ENCODE measurements at places on chromosomes 2 and 18.

- no peak for DNase-seq
Measured at GRCh38 chr2:20113986-20114938, 62.8 kb upstream of the LAPTM4A start.

DNA sequence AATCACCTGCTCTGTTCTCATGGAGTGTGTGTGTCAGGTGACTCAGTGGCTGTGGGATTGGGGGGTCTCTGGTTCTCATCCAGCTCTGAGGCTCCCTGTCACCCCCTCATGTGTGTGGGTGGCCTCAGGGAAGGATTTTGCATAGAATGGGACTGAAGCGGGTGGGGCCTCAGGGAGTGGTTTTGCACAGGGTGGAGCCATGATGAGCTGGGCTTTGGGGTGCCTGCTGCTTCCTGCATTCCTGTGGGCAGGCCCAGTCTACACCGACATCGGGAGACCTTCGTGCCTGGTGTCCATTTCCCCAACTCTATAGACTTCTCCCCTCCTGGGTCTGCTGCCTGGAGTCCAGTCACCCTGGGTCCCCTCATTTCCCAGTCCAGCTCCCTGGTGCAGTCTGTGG lies 59.7 kb downstream of the VAPA start:
- no peak for DNase-seq

DNA sequence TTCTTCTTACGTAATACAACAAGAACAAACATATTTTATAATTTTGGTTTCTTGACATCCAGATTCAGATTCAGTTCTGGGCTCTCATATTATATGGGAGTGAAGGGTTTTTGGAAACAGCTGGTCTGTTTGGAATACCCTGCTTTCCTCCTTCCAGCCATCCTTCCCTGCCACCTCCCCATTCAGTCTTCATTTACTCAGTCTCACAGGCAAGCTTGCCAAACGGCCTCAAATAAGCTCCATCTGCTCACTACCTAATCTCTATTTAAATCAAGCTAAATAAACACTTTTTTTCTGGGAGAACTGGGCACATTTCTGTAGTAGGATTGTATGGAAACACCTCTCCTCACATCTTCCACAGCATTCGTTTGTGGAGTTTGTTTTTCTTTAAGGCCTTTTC lies 147.5 kb downstream of the RND3 start:
- DNase-seq: no peak

DNA sequence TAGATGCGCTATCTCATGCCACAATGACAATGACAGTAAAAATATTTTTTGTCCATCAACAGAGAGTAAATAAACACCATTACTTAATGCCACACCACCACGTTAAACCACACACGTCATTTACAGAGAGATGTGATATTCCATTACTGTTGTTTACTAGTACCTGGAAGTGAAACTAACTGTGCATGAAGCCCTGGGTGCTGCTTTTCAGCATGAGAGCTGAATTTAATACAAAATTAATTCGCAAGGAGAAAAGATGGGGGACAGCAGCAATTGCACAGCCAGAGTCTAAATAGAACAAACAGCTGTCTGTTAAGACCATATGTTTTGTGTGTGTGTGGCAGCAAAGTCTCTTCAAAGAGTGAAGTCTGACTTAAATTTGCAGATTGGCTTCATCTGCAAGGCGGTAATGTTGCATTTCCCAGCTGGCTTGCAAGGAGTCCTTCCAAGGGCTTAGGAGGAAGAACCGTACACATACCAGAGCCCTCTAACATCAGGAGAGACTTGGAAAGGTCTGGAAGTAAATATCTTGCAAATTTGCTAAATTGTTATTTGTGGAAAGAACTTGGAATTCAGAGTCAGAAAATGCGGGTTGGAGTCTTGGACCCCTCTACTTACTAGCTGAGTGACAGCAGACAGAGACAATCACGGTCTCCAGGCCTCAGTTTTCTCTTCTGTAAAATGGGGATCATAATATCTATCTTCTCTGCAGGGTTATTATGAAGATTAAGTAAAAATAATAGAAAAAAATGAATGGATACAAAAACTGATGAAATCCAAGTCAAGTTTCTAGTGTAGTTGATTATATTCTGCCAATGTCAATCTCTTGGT lies 127.6 kb downstream of the ALPK2 start:
- no peak for DNase-seq

DNA sequence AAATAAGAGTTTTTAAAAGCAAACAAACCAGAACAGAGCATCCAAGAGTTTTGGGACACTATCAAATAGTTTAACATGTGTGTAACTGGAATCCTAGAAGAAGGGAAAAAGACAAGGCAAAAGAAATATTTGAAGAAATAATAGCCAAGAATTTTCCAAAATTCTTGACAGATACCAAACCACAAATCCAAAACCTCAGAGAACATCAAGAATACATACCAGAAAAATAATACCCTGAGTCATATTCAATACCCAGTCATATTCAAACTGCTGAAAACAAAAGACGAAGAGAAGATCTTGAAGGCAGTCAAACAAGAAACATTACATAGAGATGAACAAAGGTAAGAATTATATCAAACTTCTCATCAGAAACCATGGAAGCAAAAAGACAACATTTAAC lies 22.9 kb downstream of the INO80C start:
- no peak for DNase-seq

DNA sequence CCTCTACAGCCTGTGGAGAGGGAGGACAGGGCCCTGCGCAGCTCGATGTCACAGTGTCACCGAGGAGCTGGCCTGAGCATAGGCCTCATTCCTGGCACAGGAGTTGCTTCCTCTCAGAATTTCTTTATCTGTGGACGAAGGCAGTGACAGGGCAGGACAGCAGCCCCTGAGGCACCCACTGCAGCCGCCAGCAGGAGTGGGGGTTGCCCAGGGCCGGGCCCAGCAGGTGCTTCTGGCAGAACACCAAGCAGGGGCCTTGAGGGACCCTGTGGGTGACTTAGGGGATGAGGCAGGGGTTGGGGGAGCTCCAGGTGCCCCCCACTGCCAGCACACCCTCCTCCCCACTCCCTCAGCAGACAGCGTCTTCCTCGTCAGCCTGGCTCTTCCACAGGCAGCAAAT lies 290.0 kb downstream of the PHLPP1 start:
- no peak for DNase-seq

DNA sequence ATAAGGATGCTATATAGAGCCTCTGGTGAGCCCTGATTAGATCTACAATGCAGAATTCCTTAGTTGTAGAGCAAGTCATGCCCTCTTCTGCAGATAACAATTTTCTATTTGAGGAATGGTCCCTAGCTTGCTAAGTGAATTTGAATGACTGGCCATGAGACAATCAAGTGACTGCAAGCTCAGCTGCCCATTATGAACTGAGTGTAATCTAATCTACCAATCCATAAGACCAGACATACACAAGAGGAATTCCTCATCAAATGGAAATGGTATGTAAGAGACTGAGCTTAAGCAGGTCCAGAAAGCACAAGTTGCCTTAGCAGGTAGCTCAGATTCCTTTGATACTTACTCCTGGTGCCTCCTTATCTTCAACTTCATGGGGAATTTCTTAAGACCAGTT lies 4.8 kb upstream of the ANKRD44 start:
- no peak for DNase-seq

DNA sequence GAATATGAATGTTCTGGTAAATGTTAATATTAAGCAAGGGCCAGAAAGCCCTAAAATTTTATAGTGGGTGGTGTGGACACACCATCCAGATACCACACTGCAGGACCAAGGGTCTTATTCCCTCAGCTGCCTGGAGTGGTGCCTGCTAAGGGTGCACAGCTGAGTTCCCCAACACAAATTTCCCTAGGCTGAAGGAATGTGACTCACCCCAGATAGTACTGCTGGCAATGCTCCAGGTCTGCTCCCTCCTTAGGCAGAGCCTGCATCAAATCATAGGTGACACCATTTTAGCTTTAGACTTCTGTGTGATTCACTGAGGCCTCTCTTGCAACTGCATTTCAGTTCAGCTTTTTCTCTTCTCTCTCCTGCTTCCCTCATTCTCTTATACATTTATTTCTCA lies 321.1 kb downstream of the SATB2 start:
- no peak for DNase-seq

- DNase-seq: no peak
Measured at GRCh38 chr2:28102455-28102874, 211.9 kb downstream of the BABAM2 start.

GRCh38 chr2:30649828-30650227 lies 157.4 kb downstream of the CAPN13 start:
- DNase-seq: no peak

DNA sequence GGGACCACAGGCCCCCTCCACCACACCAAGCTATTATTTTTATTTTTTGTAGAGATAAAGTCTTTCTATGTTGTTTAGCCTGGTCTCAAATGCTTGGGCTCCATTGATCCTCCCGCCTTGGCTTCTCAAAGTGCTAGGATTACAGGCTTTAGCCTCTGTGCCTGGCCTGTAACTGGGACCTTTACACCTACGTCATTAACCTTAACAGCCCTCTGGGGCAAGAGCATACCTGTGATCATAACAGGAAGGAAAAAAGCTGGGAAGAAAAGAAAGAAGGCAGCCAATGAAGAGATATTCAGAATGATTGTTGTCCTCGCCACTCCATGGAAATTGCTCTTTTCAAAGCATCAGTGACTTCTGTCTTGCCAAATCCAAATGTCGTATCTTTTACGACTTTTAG lies 338.2 kb downstream of the LRRTM1 start:
- no peak for DNase-seq

GRCh38 chr18:79733135-79733701 lies 53.6 kb downstream of the CTDP1 start:
- DNase-seq: no peak

- no peak for DNase-seq
Measured at GRCh38 chr2:108905906-108906305, 83.1 kb downstream of the EDAR start.

- no peak for DNase-seq
Measured at GRCh38 chr2:181785691-181786344, 105.5 kb upstream of the NEUROD1 start.

GRCh38 chr18:50982086-50982801 lies 14.4 kb downstream of the ELAC1 start:
- no peak for DNase-seq

- DNase-seq: no peak
Measured at GRCh38 chr2:101516823-101517690, 42.1 kb upstream of the RFX8 start.

- DNase-seq: no peak
Measured at GRCh38 chr2:35891936-35892335, 463.6 kb upstream of the CRIM1 start.

- no peak for DNase-seq
Measured at GRCh38 chr2:221655300-221655699, 83.2 kb upstream of the EPHA4 start.

- no peak for DNase-seq
Measured at GRCh38 chr2:44459739-44460138, 98.0 kb downstream of the CAMKMT start.

- no peak for DNase-seq
Measured at GRCh38 chr18:8504424-8504823, 104.8 kb upstream of the RAB12 start.

- DNase-seq: no peak
Measured at GRCh38 chr18:58572181-58572580, 56.7 kb downstream of the ALPK2 start.

GRCh38 chr2:39281391-39281790 lies 37.6 kb upstream of the CDKL4 start:
- DNase-seq: no peak

- DNase-seq: no peak
Measured at GRCh38 chr2:9705196-9705595, 74.4 kb upstream of the YWHAQ start.

- no peak for DNase-seq
Measured at GRCh38 chr2:199228887-199229819, 228.6 kb downstream of the SATB2 start.

- peak; percentile 36 for DNase-seq
Measured at GRCh38 chr2:8334866-8335325, 347.0 kb upstream of the ID2 start.

GRCh38 chr2:68762665-68763064 lies 28.1 kb downstream of the ARHGAP25 start:
- no peak for DNase-seq

Measured in HuH-7.5 (cell line).